ENCODE measurements at places on chromosomes 7 and 10.

- H3K4me1 ChIP-seq, result no peaks in the 10 kb centered on the region
- H3K36me3 ChIP-seq, result no peaks in the 10 kb centered on the region
- no peaks in the 10 kb centered on the region for H3K27me3 ChIP-seq
- H3K27ac ChIP-seq, result no peak overlapping the region
Measured at GRCh38 chr10:717458-717857, 28.0 kb upstream of the DIP2C start.

DNA sequence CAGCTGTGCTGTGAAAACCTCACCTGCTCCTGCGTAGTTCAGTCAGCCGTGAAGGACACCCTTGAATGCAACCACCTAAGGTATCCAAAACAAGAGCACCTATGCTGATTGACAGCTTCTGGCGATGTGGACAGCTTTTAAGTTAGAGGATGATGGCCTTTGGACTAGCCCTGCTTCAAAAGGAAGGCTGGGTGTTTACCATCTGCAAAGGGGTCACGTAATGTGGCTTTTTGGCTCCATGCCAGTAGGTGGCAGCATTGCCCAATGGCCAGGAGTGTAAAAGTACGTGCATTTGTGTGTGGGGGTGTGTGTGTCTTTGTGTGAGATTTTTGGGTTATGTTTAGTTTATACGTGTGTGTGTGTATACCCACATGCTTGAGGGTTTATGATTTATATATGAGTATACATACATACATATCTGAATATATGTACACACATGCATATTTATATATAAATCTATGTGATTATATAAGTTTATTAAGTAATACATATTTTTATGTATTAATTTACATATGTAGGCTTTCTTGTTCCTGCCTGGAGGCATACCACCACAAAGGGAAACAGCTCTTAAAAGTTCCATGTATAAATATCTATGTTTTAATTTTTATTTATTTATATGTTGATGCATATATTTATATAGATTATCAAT lies 236.3 kb upstream of the ANKRD30A start:
- no peaks in the 10 kb centered on the region for H3K27me3 ChIP-seq
- H3K4me3 ChIP-seq, result no peak overlapping the region
- DNase-seq, result peak; percentile 65
- H3K4me1 ChIP-seq, result no peaks in the 10 kb centered on the region
- no peaks in the 10 kb centered on the region for H3K36me3 ChIP-seq
- no peak overlapping the region for H3K27ac ChIP-seq

DNA sequence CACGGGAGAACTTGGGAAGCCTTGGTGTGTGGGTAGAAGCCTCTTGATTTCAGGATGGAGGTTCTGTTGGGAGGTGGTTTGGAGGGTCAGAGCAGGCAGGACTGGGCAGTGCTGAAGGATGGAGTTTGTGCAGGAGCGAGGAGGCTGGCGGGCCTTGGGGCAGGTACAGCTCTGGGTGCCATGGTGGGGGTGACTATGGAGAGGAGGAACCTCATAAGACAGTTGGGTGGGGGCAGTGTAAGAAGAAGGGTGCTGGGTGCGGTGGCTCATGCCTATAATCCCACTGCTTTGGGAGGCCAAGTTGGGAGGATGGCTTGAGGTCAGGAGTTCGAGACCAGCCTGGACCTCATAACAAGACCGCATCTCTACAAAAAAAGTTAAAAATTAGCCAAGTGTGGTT lies 54.7 kb upstream of the GTF2IRD1 start:
- no peaks in the 10 kb centered on the region for H3K36me3 ChIP-seq
- no peaks in the 10 kb centered on the region for H3K4me1 ChIP-seq
- DNase-seq, result no peak
- no peak overlapping the region for H3K27ac ChIP-seq
- H3K27me3 ChIP-seq, result no peaks in the 10 kb centered on the region

DNA sequence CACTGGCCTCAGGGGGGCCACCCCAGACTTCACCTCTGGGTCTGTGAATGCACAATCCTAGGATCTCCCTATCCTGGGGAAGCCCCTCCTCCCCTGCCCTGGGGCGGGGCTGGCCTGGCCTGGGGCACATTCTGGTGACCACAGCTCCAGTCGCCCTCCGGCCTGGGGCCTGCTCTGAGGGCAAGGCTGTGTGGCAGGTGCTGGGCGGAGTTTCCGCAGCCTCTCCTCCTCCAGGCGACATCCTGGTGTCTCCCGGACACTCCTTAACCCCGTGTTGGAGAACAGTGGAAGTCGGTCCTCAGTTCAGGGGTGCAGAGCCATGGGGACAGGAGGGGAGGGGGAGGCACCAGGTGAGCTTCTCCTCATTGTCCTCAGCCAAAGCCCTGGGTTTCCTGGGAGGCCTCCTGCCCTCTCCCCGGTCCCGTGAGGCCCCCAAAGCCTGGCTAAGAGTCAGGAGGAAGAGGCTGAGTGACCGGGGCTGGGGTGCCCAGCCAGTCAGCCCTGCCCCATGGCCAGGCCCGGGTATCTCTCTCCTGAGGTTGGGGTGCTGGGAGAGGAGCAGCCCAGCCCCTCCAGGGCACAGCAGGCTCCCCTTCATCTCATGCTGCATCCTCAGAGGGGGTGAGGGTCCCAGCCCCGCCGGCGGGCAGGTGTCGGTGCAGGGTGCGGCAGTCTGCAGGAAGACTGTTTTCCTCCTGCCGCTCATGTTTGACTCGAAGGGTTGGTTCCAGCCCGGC lies 22.6 kb downstream of the UNCX start:
- H3K27me3 ChIP-seq, result peaks cover 91% of the 10 kb centered on the region
- no peak overlapping the region for H3K4me3 ChIP-seq
- no peak for DNase-seq
- no peaks in the 10 kb centered on the region for H3K4me1 ChIP-seq

DNA sequence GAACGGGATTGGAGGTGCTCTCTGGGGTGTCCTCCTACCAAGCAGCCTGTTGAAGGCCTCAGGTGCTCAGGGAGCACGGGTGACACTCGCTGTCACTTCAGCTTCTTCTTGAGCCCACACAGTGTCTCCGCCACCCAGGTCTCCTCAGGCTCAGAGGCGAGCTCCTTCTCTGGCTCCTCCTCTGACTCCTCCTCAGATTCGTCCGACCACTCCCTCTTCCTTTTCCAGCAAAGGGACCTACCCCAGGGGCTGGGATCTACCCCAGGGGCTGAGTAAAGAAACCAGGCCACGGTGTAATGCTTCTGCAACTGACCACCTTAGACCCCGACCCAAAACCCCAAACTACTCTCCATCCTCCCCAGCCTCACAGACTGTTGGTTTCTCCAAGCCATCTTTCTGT lies 9.2 kb upstream of the RBAK start:
- no peaks in the 10 kb centered on the region for H3K27me3 ChIP-seq
- no peak overlapping the region for H3K27ac ChIP-seq
- DNase-seq, result no peak
- H3K4me3 ChIP-seq, result no peak overlapping the region

- H3K36me3 ChIP-seq, result no peaks in the 10 kb centered on the region
- H3K4me1 ChIP-seq, result no peaks in the 10 kb centered on the region
- H3K4me3 ChIP-seq, result no peak overlapping the region
- no peaks in the 10 kb centered on the region for H3K27me3 ChIP-seq
- no peak for DNase-seq
- no peak overlapping the region for H3K27ac ChIP-seq
Measured at GRCh38 chr7:133562621-133563020, 309.7 kb downstream of the EXOC4 start.

- no peak overlapping the region for H3K27ac ChIP-seq
- peaks cover 7% of the 10 kb centered on the region for H3K4me1 ChIP-seq
- no peaks in the 10 kb centered on the region for H3K36me3 ChIP-seq
- no peak for DNase-seq
- no peaks in the 10 kb centered on the region for H3K27me3 ChIP-seq
Measured at GRCh38 chr7:99384523-99384922, 10.0 kb downstream of the ARPC1B start.

- H3K27ac ChIP-seq, result no peak overlapping the region
- no peaks in the 10 kb centered on the region for H3K4me1 ChIP-seq
- H3K4me3 ChIP-seq, result peak overlapping the region; percentile 19
- no peak for DNase-seq
- H3K27me3 ChIP-seq, result no peaks in the 10 kb centered on the region
- no peaks in the 10 kb centered on the region for H3K36me3 ChIP-seq
Measured at GRCh38 chr10:107164992-107165391, 486 bp upstream of the SORCS1 start.

DNA sequence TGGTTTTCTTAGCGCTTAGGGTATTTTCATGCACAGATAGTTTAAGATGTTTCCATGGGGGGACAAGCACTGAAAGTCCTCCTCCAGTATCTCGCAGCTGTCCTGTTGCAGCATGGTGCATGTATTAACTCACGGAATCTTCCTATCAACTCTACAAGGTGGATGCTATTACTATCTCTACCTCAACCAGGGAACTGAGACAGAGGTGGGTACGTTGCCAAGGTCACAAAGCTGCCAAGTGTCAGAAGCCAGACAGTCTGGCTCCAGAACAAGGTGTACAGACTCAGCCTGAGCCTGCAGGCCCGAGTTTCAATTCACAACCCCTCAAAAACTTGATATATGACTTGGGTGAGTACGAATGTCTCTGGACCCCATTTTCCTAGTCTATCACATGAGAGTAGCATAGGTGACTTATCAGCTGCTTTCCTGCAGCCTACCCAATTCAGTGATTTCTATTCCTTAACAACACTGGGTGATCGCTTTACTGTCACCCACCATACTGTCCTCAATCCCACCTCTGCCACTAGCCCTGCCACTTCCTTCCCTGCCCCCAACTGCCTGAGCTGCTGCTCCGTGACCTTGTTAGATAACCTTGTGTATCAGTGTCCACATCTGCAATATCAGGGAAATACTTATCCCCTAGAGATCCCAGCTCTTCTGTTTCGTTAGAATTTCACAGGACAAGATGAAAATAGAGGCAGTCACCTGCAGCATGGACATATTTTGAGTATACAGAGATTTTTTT lies 92.1 kb downstream of the ABCC2 start:
- no peak for DNase-seq
- H3K4me1 ChIP-seq, result no peaks in the 10 kb centered on the region

- H3K27ac ChIP-seq, result no peak overlapping the region
- H3K27me3 ChIP-seq, result no peaks in the 10 kb centered on the region
- H3K4me1 ChIP-seq, result no peaks in the 10 kb centered on the region
- no peaks in the 10 kb centered on the region for H3K36me3 ChIP-seq
- no peak for DNase-seq
- peak overlapping the region; percentile 31 for H3K4me3 ChIP-seq
Measured at GRCh38 chr10:76111986-76112825, 680.8 kb downstream of the LRMDA start.

DNA sequence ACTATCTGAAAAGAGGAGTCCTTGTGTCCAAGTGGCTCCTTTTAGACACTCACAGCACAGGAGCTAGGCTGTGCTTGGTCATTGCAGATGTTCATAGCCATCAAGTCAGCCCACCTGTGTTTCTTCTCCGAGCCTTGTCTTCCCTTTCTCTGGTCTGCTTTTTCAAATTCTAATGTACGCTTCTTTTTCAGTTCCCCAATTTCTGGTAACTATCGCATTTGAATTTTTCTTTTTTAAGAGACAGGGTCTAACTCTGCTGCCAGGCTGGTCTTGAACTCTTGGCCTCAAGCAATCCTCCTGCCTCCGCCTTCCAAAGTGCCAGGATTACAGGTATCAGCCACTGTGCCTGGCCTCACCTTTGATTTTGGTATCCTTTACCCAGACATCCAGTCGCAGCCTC lies 18.9 kb downstream of the APBB1IP start:
- H3K27ac ChIP-seq, result no peak overlapping the region
- no peaks in the 10 kb centered on the region for H3K27me3 ChIP-seq
- no peak overlapping the region for H3K4me3 ChIP-seq
- H3K4me1 ChIP-seq, result no peaks in the 10 kb centered on the region

DNA sequence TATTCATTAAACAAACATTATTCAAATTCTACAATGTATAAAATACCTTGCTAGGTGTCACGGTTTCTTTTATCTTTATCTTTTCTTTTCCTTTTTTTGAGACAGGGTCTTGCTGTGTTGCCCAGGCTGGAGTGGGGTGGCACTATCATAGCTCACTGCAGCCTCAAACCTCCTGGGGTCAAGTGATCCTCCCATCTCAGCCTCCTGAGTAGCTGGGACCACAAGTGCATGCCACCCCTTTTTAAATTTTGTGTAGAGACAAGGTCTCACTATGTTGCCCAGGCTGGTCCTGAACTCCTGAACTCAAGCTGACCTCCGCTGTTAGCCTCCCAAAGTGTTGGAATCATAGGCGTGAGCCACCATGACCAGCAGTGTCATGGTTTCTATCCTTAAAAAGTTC lies 17.9 kb upstream of the BLOC1S2 start:
- H3K4me1 ChIP-seq, result no peaks in the 10 kb centered on the region
- H3K27ac ChIP-seq, result no peak overlapping the region
- no peaks in the 10 kb centered on the region for H3K27me3 ChIP-seq
- no peaks in the 10 kb centered on the region for H3K36me3 ChIP-seq
- H3K4me3 ChIP-seq, result no peak overlapping the region

DNA sequence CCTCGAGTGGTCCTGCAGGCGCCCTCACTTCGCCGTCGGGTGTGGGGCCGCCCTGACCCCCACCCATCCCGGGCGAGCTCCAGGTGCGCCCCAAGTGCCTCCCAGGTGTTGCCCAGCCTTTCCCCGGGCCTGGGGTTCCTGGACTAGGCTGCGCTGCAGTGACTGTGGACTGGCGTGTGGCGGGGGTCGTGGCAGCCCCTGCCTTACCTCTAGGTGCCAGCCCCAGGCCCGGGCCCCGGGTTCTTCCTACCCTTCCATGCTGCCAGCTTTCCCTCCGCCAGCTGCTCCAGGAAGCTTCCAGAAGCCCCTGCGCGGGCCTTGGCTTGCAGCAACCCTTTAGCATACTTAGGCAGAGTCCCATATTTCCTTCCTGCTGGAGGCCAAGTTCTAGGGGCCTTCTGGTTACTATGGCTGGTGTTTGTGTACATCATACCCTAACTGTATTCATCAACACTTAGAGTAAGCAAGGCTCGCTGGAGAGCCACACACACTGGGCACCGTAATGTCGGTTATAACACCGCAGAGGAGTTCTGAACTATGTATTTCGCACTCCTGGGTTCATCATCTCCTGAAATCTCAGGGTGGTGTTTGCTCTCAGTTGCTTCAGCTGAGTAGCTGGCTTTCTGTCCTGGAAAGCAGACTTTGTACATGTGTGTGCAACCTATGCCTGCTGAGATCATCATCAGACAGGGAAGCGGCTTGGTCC lies 471 bp downstream of the MGMT start:
- no peak for DNase-seq
- H3K27ac ChIP-seq, result peak overlapping the region; percentile 69
- peak overlapping the region; percentile 77 for H3K4me3 ChIP-seq
- no peaks in the 10 kb centered on the region for H3K36me3 ChIP-seq

DNA sequence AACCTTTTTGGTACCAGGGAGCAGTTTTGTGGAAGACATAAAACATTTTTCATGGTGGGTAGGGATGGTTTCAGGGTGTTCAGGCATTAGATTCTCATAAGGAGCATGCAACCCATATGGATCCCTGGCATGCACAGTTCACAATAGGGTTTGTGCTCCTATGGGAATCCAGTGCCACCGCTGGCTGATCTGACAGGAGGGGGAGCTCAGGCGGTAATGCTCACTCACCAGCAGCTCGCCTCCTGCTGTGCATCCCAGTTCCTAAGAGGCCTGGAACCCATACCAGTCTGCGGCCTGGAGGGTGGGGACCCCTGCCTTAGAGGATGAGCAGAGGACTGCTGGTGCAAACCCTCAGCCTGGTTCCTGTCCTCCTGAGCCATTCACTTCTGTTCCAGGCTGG lies 561.7 kb downstream of the SDK1 start:
- no peaks in the 10 kb centered on the region for H3K36me3 ChIP-seq
- no peaks in the 10 kb centered on the region for H3K27me3 ChIP-seq
- H3K4me1 ChIP-seq, result no peaks in the 10 kb centered on the region
- H3K27ac ChIP-seq, result no peak overlapping the region
